ENCODE measurements at places on chromosomes 7 and 10. TPM values are rescaled to one million over a fixed set of nuclear protein-coding genes. Genes with fewer than 3 reads are reported as not detected.
A peak's percentile ranks its signal among the peaks of the same experiment; 100 is the strongest.

- no peaks in the 10 kb centered on the region for H3K4me1 ChIP-seq
- no peak overlapping the region for H3K4me3 ChIP-seq
- H3K27me3 ChIP-seq = no peaks in the 10 kb centered on the region
- DNase-seq = no peak
- no peaks in the 10 kb centered on the region for H3K36me3 ChIP-seq
Measured at GRCh38 chr10:126565441-126565840, 105.1 kb downstream of the C10orf90 start.

DNA sequence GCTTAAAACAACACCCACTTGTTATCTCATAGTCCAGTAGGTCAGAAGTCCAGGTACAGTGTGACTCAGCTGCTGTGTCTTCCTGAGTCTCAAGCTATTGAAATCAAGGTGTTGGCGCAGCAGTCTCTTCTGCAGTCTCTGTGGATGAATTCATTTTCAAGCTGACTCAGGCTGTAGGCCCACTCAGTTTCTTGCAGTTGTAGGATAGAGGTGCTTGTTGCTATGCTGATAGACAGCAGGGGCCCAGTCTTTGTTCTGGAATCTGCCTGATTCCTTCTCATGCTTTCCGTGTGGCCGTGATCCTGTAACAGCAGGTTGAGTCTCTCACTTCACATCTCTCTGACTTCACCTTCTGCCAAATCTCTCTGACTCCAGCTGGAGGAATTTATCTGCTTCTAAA is 400.4 kb upstream of the POM121L12 start:
- DNase-seq = no peak
- no peaks in the 10 kb centered on the region for H3K36me3 ChIP-seq
- H3K4me3 ChIP-seq = no peak overlapping the region
- no peaks in the 10 kb centered on the region for H3K4me1 ChIP-seq
- H3K27me3 ChIP-seq = no peaks in the 10 kb centered on the region
- H3K27ac ChIP-seq = no peak overlapping the region

OR2A5 gene
- not detected for polyA plus RNA-seq

DNA sequence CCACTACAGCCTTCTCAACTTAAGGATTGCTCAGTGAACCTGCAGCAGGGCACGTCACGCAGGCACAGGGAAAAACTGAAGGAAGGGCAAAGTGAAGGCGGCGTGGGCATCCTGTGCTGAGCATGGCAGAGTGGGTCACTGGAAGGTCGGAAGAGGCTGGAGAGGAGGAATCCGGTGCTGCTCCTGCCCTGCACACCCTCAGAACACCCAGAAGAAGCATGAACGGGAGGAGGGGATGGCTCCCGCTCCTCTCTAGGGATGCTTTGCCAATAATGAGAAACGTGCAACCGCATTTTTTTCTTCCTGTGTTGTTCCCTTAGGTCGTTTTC is 175.1 kb downstream of the TNS3 start:
- no peak overlapping the region for H3K27ac ChIP-seq
- no peaks in the 10 kb centered on the region for H3K4me1 ChIP-seq
- no peaks in the 10 kb centered on the region for H3K27me3 ChIP-seq

ITGB8 gene
- not detected for polyA plus RNA-seq

DNA sequence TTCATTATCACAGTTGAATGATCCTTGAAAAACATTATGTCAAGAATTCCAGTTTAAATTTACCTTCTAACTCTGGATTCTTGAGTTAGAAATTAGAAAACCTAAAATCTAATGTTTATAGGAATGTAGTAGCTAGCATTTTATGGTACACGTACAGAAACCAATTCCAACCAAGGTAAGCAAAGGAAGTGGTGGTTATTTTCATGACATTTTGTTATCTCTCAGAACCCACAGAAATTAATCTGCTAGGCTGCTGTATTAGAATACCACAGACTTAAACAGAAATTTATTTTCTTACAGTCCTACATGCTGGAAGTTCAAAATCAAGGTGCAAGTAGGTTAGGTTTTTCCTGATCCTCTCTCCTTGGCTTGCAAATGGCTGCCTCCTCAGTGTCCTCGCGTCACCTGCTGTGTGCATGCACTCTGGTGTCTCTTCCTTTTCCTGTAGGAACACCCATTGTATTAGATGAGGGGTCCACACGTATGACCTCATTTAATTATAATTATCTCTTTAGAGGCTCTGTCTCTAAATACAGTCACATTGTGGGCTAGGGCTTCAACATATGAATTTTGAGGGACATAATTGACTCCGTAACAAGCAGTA is 8.5 kb upstream of the CSTF2T start:
- peak overlapping the region; percentile 40 for H3K27ac ChIP-seq
- H3K4me3 ChIP-seq = no peak overlapping the region
- DNase-seq = peak; percentile 45
- H3K36me3 ChIP-seq = no peaks in the 10 kb centered on the region

DNA sequence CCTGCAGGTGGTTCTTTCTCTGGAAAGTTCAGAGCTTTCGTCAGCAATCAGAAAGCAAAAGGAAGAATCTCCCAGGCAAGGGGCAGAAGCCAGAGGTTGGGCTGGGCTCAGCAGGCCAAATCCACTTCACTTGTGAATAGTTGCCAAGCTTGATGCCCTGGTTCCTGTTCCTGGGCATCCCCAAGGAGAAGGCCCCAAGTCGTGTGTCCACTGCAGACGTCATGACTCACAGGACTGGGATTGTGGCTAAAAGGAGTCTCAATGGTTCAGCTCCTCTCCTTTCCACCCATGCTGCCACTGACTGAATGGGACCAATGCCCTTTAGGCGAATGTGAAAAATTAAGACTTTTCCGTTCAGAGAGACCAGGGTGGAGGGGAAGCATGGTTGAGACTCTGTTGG is 38.6 kb upstream of the TRIM8 start:
- no peak for DNase-seq
- no peak overlapping the region for H3K4me3 ChIP-seq
- H3K27me3 ChIP-seq = no peaks in the 10 kb centered on the region
- no peaks in the 10 kb centered on the region for H3K36me3 ChIP-seq
- no peak overlapping the region for H3K27ac ChIP-seq
- H3K4me1 ChIP-seq = peaks cover 5% of the 10 kb centered on the region

SHTN1 gene
- polyA plus RNA-seq = 0.07 TPM

DNA sequence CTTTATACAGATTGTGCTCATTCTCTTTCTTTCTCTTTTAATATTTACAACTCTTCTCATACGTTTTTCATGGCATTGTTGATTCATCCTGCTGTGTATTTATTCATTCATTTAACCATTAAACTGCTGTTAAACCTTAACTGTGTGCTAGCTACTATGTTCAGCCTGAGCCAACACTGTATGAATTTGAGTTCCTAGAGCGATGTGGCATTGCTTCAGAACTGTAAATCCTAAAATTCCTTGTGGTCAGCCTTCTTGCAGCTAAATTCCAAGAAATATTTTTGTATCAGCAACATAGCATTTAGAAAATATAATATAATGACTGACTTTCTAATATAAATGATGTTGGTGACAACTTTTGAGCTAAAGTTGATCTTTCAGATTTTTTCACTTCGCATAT is 184.7 kb upstream of the FZD1 start:
- no peak overlapping the region for H3K4me3 ChIP-seq
- DNase-seq = no peak
- H3K27me3 ChIP-seq = no peaks in the 10 kb centered on the region
- H3K4me1 ChIP-seq = peaks cover 15% of the 10 kb centered on the region

DNA sequence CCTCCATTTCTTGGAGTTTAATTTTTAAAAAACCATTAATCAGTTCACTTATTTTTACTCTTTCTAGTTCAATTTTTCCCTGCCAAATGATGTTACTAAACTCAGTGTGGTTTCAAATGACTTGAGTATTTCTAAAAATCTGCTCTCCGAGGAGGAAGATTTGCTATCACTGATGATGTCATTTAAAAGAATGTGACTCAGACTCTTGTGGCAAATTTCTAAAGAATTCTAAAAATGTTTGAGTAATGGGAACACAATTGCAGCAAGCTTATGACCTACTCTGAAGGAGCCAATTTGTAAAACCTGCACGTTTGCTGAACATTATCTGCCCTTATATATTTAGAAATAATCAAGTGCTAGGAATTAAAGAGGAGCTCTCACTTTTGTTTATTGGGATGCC is 88.6 kb downstream of the SPAG6 start:
- H3K4me3 ChIP-seq = no peak overlapping the region
- no peak overlapping the region for H3K27ac ChIP-seq
- no peaks in the 10 kb centered on the region for H3K36me3 ChIP-seq
- H3K27me3 ChIP-seq = no peaks in the 10 kb centered on the region
- peaks cover 7% of the 10 kb centered on the region for H3K4me1 ChIP-seq

TCTN3 gene
- 60.7 TPM for polyA plus RNA-seq

DNA sequence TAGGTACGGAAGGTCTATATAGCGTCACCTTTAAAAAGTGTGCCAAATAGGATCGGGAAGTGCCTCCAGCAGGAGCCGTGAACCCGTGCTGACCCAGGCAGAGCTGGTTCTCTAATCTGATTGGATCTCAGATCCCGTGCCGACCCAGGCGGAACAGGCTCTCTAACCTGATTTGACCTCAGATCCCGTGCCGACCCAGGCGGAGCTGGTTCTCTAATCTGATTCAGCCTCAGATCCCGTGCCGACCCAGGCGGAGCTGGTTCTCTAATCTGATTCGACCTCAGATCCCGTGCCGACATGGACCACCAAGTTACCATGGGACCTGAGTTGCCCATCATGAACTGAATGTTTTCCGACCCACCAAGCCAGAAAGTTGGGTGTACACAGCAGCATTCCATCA is 463.9 kb downstream of the PTPRN2 start:
- no peaks in the 10 kb centered on the region for H3K4me1 ChIP-seq
- no peaks in the 10 kb centered on the region for H3K36me3 ChIP-seq
- no peak for DNase-seq
- no peak overlapping the region for H3K27ac ChIP-seq
- H3K4me3 ChIP-seq = no peak overlapping the region
- H3K27me3 ChIP-seq = no peaks in the 10 kb centered on the region

DNA sequence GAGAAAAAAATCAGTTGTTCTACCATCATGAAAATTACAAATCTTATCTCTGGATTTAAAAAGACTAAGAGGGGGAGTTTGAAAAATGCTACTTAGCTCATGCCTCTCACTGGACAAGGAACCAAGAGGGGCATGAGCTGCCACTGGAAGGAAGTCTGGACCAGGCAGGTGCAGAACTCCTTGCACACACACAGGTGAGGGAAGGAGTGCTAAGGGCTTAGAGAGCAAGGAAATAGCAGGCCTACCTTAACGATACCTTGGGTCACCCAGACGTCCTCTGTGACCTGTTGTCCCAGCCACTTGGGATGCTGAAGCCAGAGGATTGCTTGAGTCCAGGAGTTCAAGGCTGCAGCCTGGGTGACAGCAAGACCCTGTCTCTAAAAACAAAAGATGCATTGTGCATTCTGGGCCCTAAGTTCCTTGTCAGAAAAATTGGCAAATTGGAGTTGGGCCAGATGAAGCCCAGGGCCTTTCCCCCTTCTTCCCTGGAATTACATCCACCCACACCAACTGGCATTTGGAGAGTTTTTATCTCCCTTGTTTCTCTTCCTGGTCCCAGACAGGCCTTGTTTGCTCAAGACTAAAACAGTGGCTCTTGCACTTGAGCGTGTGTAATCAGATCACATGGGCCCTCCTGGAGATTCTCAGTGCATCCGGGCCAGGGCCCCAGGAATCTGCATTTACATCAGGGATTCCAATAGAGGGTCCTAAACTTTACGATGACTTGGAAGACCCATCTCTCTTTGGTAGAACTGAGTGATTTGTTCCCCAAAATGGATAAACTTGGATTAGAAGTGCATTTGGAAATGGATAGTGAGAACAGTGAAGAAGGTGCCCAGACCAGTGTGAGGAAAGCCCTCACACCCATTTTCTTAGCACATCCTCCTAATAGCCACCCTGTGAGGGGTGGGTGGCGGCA is 3.0 kb downstream of the DDIT4 start:
- peaks cover 11% of the 10 kb centered on the region for H3K36me3 ChIP-seq
- H3K27me3 ChIP-seq = no peaks in the 10 kb centered on the region
- H3K4me1 ChIP-seq = peaks cover 9% of the 10 kb centered on the region
- no peak for DNase-seq

GRCh38 chr7:40057292-40057691 is 77.1 kb downstream of the MPLKIP start:
- DNase-seq = no peak
- no peak overlapping the region for H3K4me3 ChIP-seq
- no peaks in the 10 kb centered on the region for H3K4me1 ChIP-seq
- H3K27me3 ChIP-seq = no peaks in the 10 kb centered on the region
- no peaks in the 10 kb centered on the region for H3K36me3 ChIP-seq

DNA sequence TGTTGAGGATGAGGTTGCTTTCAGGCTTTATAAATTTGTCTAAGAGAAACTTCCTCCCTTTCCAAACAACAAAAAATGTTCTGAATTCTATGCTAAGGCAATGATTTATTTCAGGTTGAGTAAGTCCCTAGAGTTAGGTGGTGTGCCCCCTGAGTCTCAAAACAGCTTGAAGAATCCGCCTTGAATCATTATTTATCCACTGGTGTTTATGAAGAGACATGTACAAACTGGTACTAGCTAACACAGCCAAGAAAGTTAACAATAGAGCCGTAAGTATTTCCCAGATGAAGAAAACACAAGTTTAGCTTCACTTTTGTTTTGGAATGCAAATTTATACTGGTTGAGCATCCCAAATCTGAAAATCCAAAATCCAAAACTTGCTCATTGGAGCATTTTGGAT is 66.2 kb upstream of the SRPK2 start:
- H3K27me3 ChIP-seq = no peaks in the 10 kb centered on the region
- no peak overlapping the region for H3K4me3 ChIP-seq
- H3K36me3 ChIP-seq = no peaks in the 10 kb centered on the region
- no peaks in the 10 kb centered on the region for H3K4me1 ChIP-seq

DNA sequence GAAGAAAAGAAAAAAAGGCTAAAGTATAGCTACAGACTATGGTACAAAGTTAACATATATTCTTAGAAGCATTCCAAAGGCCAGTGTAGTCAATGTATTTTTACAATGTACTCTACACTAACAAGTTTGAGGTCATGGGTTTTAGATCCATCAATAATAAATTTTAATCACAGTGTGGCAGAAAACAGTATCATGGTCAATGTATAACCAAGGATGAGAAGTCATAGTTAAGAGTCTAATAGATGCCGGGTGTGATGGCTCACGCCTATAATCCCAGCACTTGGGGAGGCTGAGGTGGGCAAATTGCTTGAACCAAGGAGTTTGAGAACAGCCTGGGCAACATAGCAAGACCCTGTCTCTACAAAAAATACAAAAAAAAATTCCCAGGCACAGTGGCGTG is 53.1 kb downstream of the SLC16A12 start:
- H3K4me1 ChIP-seq = no peaks in the 10 kb centered on the region
- no peaks in the 10 kb centered on the region for H3K36me3 ChIP-seq
- DNase-seq = no peak
- H3K4me3 ChIP-seq = no peak overlapping the region

DNA sequence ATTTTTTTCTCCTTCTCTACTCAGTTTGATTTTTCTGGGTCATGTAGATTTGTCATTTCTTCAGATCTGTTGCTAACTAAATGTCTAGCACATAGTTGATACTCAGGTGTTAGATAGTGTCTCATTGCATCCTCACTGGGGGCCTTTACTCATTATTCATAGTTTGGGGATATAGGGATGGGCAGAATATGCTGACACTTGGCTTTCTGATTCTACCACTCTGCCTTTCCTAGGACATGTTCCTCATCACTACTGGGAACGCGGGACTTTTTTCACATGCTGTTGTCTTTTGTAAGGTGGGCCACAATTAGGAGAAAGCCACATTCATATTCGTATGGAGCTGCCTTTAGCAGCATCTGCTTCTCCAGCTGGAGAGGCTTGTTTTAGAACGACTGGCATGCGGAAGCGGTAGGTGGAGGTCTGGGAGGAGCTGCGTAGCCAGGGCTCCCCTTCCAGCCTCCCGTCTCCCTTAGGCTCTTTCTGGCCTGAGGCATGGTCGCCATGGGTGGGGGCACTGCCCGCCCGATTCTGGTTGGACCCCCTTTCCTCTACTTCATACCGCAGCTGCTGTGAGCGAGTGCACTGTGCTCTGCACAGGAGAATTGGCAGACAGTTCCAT is 78.8 kb downstream of the SND1 start:
- H3K27me3 ChIP-seq = no peaks in the 10 kb centered on the region
- H3K36me3 ChIP-seq = no peaks in the 10 kb centered on the region
- no peak overlapping the region for H3K4me3 ChIP-seq
- no peak for DNase-seq
- H3K27ac ChIP-seq = no peak overlapping the region
